ENCODE measurements at places on chromosomes 7 and 10. TPM values are rescaled to one million over a fixed set of nuclear protein-coding genes. Genes with fewer than 3 reads are reported as not detected.

DNA sequence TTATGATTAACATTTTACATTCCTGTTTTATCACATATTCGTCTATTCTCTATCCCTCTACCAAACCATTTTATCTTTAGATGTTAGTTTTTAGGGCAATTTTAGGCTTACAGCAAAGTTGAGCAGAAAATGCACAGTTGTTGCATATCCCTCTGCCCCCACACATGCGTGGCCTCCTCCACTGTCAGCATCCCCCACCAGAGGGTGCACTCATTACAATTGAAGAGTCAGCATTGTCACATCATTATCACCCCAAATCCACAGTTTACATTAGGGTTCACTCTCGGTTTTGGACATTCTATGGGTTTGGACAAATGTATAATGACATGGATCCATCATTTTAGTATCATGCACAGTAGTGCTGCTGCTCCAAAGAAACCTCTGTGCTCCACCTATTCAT lies 86.4 kb downstream of the WDR37 start:
- no peak for DNase-seq

- DNase-seq, result no peak
Measured at GRCh38 chr7:142889816-142890215, 4.3 kb upstream of the TRPV6 start.

The ZPBP gene
- not detected for total RNA-seq

DNA sequence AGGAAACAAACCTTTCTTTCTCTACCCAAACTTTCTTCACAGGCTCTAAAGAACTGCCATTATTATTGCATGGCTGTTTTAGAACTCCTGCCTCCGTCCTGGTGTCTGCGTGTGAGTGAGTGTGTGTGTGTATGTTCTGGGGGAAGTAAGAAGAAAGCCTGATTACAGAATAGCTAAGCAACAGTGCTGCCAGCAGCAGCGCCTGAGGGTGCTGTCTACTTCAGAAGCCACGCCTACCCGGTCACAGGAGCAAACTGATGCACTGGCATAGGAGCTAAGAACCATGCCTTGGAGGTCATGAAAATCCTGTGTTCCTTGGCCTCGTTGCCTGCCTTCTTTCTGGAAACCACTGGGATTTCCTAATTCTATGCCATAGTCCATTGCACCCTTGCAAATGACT lies 25.2 kb downstream of the LIPK start:
- DNase-seq, result no peak

DNA sequence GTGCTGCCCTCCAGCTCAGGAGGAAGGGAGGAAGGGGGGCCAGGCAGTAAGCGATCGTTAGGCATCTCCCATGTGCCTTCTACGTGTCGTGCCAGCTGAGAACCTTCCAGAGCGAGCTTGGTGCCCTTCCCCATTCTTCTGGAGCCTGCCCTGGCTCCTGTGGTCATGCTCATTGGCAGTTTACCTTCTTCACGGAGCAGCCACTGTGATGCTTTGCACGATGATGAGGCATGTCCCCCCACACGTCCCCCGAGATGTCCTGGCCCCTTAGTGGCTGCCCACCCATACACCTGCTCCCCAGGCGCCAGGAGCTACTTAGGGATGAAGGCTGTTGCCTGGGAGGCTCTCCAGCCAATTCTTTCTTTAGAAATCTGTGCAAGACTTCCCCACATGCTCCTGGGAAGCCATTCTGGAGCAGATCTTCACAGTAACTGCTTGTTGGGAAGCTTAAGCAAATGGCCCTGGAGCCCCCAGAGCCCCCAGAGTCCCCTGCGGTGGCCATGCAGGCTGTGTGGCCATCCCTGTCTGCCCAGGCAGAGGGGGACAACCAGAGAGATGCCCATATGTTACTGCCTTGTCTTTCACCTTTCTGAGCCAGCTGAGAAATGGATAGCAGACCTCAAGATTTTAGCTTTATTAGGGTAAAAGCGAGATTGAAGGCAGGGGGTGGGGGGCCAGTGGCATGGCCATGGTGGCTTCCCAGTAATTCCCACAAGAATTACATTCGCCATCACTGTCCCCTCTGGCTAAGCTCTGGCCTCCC lies 199.0 kb downstream of the EBF3 start:
- no peak for DNase-seq

Measured in Right ventricle myocardium superior (tissue), 1 donor.